ENCODE measurements at places on chromosomes 5 and 9. TPM values are rescaled to one million over a fixed set of nuclear protein-coding genes. Genes with fewer than 3 reads are reported as not detected.

CDHR2 gene
- 0.63 TPM for total RNA-seq

RAD23B gene
- total RNA-seq = 68.9 TPM

SUSD1 gene
- 77.0 TPM for total RNA-seq

TMEM141 gene
- total RNA-seq = 15.7 TPM

ITGA1 gene
- 8.1 TPM for total RNA-seq

PDE6A gene
- not detected for total RNA-seq

SPINK7 gene
- not detected for total RNA-seq

CHSY3 gene
- total RNA-seq = 26.6 TPM

C5 gene
- total RNA-seq = 12.2 TPM

CTNND2 gene
- total RNA-seq = 136 TPM

OLFM1 gene
- total RNA-seq = 76.7 TPM

SPINK4 gene
- total RNA-seq = not detected

PDGFRB gene
- 27.5 TPM for total RNA-seq

ENHO gene
- 27.5 TPM for total RNA-seq

OR13C9 gene
- total RNA-seq = not detected
